Tibial artery (tissue), 4 donors: ENCODE measurements at places on chromosomes 4 and X.

DNA sequence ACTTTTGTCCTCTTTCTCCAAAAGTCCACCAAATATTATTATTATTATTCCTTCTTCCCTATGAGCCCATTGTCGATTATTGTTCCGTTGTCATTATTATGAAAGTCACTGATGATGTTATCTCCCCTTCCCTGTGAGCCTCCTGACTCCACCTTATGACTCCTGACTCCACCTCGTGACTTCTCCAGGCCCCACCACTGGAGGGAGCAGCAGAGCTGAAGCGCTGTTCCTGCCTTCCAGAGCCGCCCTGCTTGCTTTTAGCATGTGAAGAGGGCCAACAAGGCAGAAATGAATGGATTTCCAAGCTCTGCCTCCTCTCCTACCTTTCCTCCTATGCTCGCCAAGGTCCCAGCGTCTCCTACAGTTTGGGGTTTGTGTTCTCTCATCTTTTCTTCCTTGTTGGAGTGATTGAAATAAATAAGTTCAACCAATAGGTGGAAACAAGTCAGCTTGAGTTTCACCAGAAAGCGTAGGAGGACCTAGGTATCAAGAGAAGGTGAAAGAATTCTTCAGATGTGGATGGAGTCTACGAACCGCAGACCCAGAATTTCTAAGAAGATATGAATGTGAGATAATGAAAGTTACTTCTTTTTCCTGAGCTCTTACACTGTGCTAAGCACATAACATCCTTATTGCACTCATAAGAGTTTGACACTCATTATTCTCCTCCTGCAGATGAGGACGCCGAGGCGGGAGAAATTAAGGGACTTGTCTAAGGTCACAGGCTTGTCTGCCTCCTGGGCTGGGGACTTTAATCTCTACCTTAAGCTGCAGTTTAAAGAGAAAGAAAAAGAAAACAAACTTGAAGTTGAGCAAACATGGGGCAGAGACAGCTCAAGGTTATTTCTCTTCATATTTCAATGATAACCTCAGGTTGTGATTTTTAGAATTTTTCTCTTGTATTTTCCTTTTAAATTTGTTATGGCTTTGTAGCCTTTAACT, 26.1 kb downstream of the IGSF1 start:
- DNase-seq, result no peak

DNA sequence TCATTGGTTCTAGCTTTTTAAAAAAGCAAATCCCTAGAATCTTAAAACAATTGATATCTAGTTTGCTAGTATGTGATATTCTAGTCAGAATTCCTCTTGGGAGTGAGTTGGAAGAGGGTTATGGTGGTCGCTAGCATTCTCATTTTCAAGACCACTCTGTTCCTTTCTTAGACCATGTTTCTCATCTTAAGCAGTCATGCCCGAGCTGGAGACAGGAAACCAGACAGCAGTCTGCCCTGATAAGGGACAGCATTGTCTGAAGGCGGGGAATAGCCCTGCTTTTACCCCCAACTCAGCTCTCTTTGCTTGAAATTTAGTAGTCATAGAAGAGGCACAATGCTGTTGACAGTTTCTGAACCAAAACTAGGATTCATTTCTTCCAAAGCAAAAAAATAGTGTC, 5.2 kb downstream of the KLF3 start:
- no peak for DNase-seq

DNA sequence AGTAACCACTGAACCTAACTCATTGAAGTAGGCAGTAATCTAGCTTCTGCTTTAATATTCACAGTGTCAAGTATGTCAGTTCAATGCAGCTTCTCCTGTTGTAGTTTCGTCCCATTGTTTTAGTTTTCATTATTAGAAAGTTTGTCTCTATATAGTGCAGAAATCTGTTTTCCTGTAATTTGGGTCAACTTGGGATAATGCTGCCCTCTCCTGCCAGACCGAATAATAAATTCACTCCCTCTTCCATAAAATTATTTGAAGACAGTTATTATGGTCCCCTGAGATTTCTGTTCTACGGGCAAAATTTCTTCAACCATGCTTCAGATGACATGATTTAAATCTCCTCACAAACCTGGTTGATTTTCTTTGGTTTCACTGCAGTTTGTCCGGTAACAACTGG, 4.6 kb upstream of the LUZP4 start:
- DNase-seq, result no peak

DNA sequence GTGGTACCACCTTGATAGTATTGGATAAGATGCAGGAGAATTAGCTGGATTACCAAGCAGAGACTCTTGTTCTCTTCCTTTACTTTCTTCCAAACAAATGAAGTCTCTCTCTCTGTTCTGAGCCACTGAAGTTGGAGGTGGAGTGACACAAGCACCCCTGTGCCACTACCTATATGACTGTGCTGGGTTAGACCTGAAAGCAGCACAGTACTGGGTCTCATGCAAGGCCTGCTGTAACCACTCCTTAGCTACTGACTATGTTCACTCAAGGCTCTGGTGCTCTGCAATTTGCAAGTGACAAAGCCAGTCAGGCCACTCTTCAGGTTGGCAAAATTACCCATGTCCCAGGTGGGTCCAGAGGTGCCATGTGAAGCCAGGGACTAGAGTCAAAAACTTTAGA, 389.6 kb upstream of the MAOA start:
- no peak for DNase-seq

DNA sequence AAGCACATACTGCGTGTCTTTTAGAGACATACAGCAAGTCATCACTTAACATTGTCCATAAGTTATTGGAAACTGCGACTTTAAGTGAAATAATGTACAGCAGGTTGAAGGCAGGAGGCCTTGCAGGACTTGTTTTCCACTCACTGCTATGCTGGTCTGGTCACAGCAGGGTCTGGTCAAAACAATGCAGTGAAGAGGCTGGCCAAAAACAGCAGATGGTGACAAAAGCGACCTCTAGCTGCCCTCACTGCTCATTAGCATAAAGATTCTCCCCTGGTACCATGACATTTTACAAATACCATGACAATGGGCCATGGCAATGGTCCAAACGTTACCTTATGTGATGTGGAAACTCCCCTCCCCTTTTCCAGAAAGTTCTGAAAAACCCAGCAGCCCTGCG, 1283.6 kb downstream of the FSTL5 start:
- DNase-seq, result no peak

GRCh38 chr4:24912252-24913118, at the start of gene CCDC149:
TSS of gene CCDC149 (minus strand) at chr4:24913042. CDS start at chr4:24912864, 178 bp downstream.
- peak; percentile 48 for DNase-seq

DNA sequence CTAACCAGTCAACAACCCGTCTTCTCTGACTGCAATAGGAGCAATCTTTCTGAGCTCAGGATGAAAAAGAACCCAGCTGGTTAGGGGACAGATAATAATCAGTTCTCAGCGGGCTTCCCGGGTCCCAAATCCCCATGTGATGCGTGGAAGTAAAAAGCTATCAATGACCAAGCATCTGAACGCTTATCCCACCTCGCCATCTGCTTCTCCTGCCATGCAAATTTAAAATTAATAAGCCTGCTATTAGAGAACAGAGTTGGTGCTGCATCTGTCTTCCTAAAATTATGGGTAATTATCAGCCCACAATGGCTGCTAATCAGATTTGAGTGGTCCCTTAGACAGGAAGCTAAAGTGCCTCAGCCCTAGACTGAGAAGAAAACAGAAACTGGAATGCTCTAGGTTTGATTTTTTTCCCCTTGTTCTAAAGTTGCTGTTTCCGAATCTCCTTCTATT, 37.5 kb downstream of the AFAP1 start:
- no peak for DNase-seq

DNA sequence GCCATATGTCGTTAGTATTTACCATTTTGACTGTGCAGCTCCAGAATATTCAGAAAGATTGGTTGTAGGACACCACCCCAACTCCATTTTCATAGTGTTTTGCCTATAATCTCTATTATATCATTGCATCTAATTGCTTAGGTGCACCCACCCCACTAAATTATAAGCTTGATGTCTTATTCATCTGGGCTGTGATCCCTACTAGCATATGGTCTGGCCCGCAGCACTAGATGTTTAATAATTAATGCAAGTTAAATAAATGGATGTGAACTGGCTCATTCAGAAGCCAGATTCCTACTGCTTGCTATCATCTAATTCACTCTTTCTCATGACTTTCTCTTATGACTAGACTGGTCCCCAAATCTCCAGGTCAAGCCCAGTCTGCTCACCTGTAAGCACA, 143.5 kb downstream of the RELL1 start:
- no peak for DNase-seq

- no peak for DNase-seq
These were observed 227.4 kb downstream of the PALLD start for GRCh38 chr4:168724243-168724642.

DNA sequence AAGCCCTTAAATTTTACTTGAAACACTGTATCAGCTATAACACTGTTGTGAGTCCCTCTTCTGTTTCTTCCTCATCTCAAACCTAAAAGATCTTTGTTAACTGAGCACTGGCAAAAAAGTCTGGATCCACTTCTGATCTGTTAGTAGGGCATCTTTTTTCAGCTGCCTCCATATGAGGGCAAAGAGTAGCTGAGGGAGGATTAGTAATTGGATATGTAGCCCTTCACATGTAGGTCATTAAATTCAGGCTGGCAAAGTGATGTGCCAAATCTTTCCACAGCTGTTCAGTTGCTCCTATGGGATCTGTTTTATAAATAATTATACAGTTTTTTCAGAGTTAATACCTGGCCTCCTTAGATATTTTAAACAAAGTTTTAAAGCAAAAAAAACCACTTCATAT, 1.1 kb upstream of the TRMT10A start:
- DNase-seq, result no peak

- no peak for DNase-seq
These were observed 32.3 kb downstream of the CHRNA9 start for GRCh38 chr4:40367451-40367850.

- DNase-seq, result no peak
These were observed 298.8 kb upstream of the NOCT start for GRCh38 chr4:138716559-138717335.

DNA sequence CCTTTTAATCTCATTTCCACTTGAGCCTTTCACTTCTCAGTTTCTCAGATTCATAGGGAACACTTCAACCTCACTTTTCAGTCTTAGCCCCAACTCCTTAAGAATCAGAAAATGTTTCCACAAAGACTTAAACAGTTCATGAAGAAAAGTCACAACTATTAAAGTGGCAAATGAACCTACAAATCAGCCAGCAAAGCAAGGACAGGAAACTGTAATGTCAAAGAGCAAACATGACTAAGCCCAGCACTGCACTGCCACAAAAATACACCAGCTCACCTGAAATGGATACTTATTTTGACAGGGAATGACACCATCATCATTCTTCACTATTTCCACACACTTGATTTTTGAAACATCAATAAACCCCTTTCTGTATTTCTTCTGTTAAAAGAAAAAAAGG, 41.8 kb upstream of the TXK start:
- DNase-seq, result no peak

GRCh38 chr4:183444214-183445096, at the start of gene CDKN2AIP:
TSS of gene CDKN2AIP (plus strand) at chr4:183444636. CDS start at chr4:183444798, 162 bp downstream.
- peak; percentile 91 for DNase-seq

DNA sequence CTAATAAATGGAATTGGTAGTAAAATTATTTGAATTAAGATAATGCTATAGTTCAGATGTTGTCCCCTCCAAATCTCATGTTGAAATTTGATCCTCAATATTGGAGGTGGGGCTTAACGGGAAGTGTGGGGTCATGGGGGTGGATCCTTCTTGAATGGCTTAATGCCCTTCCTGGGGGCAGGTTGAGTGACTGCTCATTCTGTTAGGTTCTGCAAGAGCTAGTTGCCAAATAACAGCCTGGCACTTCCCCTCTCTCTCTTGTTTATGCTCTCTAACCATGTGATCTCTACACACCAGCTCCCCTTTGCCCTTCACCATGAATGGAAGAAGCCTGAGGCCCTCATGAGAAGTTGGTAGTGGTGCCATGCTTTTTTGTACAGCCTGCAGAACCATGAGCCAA, 724.8 kb upstream of the FTHL17 start:
- no peak for DNase-seq

DNA sequence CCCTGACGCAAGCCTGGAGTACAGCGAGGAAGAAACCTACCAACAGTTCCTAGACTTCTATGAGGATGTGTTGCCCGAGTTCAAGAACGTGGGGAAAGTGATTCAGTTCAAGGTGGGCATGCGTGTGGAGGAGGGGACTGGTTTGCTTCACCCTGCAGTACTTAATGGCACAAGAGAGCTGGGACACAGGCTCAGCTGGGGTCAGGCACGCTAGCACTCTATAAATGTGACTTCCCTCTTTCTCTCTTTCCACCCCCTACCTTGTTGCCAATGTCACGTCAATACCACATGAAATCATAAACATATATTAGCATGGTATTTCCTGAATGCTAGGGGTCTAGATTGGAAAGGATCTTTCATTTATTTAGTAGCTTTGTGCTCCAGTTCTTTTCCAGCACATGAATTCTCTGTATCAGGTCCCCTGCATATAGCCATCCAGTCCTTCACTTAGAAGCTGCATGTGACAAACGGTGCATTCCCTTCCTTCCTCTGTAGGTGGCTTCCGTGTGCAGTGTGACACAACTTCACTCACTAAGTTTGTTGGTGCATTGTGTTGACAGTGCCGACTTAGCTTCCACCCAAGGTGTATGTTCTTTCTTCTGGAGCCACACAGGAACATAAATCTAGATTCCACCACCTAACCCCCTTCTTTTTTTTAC, 25.6 kb downstream of the ZRSR2 start:
- DNase-seq, result no peak

DNA sequence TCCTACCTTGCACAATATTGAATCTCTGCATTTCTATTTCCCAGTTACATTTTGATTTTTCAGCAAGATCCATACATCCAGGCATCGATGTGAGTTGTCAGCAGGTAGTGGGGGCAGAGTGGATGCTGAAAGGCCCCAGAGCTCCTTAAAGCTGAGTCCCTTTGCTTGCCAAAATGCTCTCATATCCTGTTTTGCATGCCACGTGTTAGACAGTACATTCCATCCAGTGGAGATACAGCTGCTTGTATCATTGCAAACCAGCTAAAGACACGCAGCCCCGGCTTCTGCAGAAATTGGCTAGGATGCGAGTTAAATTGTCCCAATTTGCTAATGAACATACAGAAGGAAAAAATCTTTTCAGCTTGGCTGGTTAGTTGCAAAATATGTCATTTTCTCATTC, 179.6 kb upstream of the MXRA5 start:
- DNase-seq, result no peak

GRCh38 chr4:37949636-37950426, 10.4 kb upstream of the PTTG2 start:
- no peak for DNase-seq

GRCh38 chrX:22922961-22923360, 76.8 kb upstream of the DDX53 start:
- DNase-seq, result no peak

- DNase-seq, result no peak
These were observed 1.5 kb upstream of the NEIL3 start for GRCh38 chr4:177308125-177308524.

GRCh38 chr4:125624951-125625350, 310.2 kb downstream of the FAT4 start:
- no peak for DNase-seq

DNA sequence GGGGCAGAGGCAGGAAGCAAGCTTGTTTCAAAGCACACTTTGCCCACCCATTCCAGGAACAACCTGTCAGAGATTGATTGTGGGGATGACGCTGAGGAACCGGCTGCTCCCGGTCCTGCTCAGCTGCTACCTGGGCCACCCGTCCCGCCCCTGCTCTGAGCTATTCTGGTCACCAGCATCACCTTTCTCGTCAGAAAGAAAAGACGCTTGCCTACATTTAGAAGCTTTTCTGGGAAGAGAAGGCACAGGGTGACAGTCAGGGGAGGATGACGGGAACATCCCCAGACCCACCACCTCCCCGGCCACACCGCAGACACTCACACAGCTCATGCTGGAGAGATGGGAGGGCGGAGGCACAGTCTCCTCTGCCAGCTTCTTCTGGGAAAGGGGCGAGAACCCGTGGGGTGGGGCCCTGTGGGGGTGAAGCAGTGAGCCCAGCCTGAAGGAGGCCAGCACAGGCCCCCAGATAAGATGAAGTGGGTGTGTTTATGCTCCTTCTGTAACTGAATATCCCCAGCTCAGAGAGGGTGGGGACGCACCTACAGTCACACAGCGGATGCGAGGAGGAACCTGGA, 81.8 kb downstream of the CPZ start:
- DNase-seq, result no peak
